Activated CD4-positive, alpha-beta T cell treated with anti-CD3 and anti-CD28 coated beads, Interleukin-2, amount 50 U/mL, for 24 hours (primary cell): ENCODE measurements at places on chromosomes 6 and 20.

DNA sequence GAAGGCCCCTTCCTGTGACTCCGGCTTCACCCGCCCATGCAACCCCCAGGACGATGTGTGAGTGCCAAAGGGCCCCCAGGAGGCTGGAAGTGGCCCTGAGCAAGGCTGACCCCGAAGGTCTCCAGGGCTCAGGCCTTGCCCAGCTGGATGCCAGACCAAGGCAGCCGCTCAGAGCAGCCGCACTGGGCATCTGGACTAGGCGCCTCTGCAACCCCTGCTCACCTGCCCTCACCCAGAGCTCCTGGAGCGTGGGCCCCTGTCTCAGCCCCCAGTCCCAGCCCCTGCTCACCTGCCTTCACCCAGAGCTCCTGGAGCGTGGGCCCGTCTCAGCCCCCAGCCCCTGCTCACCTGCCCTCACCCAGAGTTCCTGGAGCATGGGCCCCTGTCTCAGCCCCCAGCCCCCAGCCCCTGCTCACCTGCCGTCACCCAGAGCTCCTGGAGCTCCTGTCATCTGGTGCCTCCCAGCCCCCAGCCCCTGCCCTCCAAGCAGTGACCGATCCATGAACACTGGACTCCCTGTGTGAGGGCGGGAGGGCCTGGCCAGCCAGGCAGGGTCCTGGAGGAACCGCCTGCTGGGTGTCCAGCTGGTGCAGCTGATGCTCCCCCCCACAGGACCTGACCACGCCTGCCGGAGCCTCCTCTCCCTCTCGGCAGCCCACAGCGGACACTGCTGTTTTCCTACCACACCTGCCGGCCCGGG, 1.1 kb downstream of the SRMS start:
- no peak for DNase-seq

GRCh38 chr6:134092449-134092848, 40.0 kb upstream of the SLC2A12 start:
- DNase-seq: no peak

GRCh38 chr6:25403150-25403549, 124.0 kb downstream of the CARMIL1 start:
- DNase-seq: no peak

GRCh38 chr6:96468281-96468680, 53.3 kb upstream of the UFL1 start:
- no peak for DNase-seq

DNA sequence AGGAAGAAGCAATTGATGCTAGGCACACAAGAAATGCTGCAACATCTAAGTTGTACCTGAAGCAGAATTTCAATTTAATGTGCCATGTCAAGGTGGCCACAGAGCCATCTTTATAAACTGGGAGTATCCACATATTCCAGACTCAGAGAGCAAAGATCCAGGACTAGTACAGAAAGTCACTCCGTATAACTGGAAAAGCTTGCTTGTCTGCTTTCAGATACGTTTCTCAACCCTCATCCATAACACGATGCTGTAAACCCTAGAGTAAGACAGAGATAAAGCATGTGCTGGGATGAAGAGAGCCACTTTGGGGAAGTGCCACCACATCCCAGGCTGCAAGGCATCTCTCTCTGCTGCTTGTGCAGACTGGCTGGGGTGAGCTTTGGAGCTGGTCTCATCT, 134.7 kb downstream of the PACRG start:
- no peak for DNase-seq

DNA sequence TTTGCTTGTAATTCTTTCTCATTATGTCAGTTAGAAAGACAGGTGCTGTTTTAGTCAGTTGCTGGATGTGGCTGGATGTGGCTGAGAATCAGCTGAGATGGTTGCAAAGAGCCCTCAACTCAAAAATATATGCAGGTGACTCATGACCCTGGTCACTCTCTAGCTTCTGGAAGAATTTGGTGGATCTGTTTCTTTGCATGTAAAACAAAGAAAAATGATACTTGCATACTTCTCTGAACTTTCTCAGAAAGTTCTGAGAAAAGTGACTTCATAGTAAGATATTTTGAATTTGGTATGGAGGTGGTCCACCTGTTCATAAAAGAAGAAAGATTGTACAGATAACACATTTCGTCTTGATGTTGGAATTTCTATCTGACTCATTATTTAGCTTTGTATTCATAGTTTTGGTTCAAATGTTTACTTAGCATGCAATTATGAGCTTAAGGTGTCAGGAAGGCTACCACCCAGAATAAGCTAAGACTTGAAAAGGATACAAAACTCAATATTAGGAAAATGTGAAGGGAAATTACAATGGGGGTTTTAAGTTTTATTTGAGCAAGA, 163.2 kb upstream of the OLIG3 start:
- peak; percentile 11 for DNase-seq

DNA sequence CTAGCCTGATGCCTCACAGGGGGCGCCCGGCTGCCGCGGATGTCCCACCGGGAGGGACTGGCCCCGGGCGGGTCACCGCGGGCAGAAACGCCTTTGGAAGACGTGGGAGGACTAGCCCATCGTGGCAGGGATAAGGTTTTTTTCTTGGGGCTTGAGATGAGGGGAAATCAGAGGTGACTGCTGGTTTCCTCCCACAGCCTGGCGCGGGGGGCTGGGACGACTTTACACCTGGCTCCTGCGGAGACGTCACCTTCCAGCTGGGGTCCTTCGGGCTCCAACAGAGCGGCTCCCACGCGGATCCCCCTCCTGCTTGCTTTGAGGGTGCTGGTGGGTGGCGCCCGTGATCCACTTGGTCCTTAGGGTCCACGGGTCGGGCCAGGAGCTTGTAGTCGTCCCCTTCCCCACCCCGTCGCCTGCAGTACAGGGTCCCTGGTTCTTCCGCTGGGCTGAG, 11.4 kb downstream of the ULBP3 start:
- no peak for DNase-seq

GRCh38 chr6:37735722-37736121, 38.0 kb upstream of the MDGA1 start:
- no peak for DNase-seq

DNA sequence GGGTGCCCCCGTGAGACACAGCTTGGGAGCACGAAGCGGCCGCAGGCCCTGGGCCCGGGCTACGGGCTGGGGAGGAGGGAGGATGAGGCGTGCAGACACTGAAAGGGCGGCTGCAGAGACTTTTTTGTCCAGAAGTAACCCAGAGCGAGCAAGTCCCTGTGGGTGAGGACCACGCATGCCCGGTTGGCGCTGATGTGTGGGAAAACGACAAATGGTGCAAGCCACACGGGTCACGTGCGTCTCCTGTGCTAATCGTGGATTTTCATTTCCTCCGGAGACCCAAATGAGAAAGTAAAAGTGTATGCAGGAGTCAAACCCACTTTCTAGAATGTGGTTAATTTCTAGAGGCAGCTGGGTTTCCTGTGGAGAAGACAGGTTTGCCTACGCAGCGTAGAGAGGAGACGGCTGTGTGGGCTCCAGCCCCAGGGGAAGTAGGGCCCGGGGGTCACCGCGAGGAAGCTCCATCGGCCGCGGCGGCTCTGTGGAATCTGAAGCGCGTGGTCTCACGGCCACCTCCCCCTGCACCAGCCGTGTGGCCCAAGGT, 19.0 kb downstream of the DLL1 start:
- DNase-seq: peak; percentile 71

- DNase-seq: no peak
Observed at GRCh38 chr6:52942221-52942620, 32.7 kb upstream of the GSTA3 start.

GRCh38 chr6:73636048-73636447, 17.7 kb downstream of the SLC17A5 start:
- DNase-seq: no peak

DNA sequence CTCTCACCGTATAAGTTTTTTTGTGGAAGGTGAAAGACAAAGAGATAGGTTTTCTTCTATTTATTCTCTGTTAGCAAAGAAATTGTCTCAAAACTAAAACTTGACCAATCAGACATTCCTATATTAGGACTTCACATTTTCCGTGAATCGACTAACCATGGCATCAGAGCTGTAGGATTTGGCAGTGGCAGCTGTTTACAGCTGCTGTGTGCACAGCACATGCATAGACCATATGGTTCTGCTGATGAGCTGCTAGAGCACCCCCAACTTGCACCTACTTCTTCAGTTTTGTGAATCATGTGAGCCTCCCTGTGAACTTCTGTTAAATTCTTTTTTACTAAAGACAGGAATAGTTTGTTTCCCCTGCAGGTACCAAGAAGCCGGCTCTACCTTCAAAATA, 157.9 kb downstream of the RFX6 start:
- DNase-seq: no peak

DNA sequence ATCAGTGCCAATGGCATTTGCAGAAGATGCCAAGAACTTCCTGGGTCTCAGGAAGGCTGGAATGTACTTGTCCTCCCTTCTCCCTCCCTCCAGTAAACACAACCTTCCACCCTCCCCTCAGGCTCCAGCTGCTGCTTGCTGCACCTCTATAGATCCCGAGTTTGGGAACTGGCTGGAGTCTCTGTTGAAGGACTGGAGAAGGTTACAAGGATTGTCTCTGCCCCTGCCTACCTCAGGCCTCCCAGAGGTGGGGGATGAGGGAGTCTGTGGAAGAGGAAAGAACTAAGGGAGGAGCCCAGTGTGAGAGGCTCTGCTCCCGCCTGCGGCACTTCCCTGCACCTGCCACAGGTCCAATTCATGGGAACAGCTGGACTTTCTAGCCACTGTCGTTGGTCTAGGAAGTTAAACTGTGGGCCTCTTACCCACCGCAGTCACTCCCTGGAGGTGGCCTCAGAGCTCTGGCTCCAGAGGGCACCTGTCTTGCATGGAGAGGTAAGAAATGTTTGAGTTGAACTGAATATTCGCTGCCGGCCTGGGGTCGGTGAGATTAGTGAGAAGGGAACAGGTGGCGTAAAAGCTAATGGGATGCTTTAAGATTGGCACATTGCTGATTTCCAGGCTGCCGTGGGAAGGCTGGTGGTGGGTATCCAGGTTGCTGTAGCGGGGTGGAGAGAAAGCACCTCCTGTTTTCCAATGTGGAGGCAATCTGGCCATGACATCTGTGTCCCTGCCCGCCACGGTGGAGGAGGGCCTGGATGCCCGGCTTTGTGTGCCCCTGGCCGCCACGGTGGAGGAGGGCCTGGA, 54.3 kb downstream of the PPP1R14C start:
- DNase-seq: no peak

DNA sequence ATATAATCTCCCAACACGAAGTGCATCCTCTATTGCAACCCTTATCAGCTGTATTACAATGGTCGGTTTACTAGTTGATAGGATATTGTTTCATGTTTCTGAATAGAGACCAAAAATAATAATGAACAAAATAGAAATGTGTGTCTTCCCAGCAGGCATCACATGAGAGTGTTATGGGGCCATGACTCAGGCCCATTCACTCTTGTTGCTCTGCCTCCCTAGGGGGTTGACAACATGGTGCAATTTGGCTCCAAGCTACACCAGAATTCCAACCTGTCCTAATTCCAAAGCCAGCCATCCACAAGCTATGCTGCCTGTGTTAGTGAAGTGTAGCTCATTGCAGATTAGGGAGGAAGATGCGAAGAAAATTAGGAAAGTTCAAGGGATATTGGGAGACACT, 13.1 kb upstream of the SAYSD1 start:
- DNase-seq: no peak

- no peak for DNase-seq
Observed at GRCh38 chr6:4571011-4571410, 205.2 kb upstream of the CDYL start.

DNA sequence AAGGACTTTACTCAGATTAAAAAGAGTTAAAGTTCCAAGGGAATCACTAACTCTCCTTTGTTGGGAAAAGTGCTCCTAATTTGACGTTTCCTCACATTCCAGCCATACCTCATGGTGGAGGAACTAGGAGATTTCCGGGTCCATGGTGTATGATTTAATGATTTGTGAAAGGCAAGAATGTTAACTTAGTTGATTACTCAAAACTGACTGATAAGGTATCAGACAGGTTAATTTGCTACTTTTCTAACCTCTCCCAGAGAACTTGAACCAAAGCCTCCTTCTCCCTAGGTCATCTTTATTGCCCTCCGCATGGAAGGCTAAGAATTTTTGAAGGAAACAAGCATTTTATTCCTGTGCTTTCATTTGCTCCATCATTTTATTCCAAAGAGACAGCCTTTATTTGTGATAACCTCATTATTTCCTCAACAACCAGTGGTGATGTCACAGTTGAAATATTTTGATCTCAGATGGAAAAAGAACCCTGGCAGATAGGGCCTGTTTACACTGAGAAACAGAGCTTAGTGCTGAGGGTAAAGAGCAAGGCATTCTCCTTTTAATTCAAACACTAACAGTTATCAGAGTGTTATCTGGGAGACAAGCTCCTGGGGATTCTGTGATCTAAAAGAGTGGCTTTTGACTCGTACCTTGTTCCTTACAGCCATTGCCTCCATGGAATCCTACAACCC, 57.4 kb upstream of the BMP2 start:
- no peak for DNase-seq

DNA sequence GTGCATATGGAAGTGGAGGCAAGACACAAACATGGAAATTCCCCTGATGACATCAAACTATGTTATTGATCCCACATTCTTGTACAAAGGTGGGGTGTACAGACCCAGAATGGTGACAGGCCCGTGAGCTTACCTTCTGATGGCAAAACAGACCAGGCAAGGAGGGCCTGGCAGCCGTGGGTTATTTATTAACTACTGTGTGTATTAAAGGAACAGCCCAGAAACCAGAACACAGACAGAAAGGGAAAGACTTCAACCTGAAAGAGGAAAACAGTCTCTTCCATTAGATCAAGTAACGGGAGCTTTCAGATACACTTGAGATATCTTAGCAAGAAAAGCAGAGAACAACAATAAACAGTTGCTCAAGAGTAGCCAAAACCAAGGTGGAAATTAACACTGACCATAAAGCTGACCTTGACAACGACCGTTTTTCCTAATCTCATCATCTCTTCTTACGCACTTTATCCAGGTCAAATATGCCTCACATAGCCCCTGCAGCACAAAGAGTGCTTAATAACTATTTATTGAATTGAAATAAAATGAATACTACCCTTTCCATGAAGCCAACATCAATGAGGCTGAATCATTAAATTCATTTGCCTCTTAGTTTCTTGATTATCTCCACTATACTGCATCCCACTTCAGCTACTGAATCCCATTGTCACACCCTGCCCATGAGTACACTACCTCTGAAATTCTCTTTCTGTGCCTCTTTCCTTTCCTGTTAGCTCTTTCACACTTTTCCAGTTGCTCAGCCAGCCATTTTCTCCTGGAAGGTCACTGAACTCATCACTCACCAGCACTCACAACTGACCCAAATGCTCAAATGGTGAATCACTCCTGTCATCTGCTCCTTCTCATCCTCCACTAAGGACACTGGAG, 67.4 kb downstream of the MOXD1 start:
- no peak for DNase-seq
